ENCODE measurements at places on chromosomes 4 and X. TPM values are rescaled to one million over a fixed set of nuclear protein-coding genes. Genes with fewer than 3 reads are reported as not detected.

The HDAC8 gene
- total RNA-seq = 20.9 TPM

The NEUROG2 gene
- total RNA-seq = not detected

The NUDT9 gene
- total RNA-seq = 23.9 TPM

DNA sequence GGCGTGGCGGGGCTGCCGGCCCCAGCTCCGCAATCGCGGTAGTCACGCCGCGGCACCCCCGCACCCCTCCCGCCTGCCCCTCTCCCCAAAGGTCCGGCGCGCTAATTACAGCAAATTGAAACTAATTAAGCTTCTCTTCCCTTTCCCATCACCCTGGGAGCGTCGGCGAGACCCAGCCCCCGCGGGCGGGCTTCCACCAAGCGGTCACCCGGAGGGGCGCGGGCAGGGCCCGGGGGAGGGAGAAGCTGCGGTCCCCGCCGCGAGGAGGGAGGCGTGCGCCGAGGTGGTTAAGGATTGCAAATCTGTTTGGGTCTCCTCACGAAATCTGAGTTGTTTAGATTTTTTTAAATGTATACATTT is 13.1 kb downstream of the ARX start:
- no peak overlapping the region for H3K27ac ChIP-seq
- H3K27me3 ChIP-seq = peaks cover 21% of the 10 kb centered on the region
- no peak overlapping the region for H3K4me3 ChIP-seq
- H3K4me1 ChIP-seq = peaks cover 26% of the 10 kb centered on the region
- DNase-seq = no peak

DNA sequence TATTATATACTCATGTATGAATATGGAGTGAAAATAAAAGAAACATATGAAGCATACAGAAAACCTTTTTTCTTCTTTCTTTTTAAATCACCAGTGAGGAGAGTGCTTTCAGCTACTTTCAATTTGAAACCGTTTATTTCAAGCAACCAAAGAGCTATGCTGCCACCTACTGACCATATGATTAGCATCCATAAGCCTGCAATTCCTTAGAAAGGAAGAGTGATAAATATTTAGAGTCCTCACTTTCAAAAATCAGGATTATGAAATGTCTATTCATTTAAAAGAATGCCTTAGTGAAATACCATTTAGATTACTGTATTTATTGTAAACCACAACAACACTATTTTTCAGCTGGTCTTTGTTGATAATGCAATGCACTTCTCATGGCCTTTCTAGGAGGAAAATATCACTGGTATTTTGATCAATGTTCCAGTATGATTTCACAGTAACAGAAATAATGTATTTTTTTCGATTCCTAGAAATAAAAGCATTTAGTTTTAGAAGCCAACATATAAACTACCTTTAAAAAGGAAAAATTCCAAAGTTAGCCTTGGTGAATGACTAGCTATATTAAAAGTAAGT is 667.6 kb downstream of the PCDH18 start:
- H3K27ac ChIP-seq = peak overlapping the region; percentile 4
- H3K4me1 ChIP-seq = peaks cover 23% of the 10 kb centered on the region
- H3K4me3 ChIP-seq = no peak overlapping the region
- DNase-seq = no peak
- H3K36me3 ChIP-seq = no peaks in the 10 kb centered on the region

GRCh38 chrX:39835776-39836175 is 262.0 kb downstream of the BCOR start:
- H3K27ac ChIP-seq = no peak overlapping the region
- DNase-seq = no peak
- H3K4me3 ChIP-seq = no peak overlapping the region
- no peaks in the 10 kb centered on the region for H3K36me3 ChIP-seq
- H3K4me1 ChIP-seq = peaks cover under 1% of the 10 kb centered on the region
- H3K27me3 ChIP-seq = no peaks in the 10 kb centered on the region

- no peaks in the 10 kb centered on the region for H3K36me3 ChIP-seq
- H3K27ac ChIP-seq = peak within 1 kb of the TSS; percentile 88
- H3K4me3 ChIP-seq = peak within 1 kb of the TSS; percentile 48
- peak; percentile 96 for DNase-seq
- H3K27me3 ChIP-seq = no peaks in the 10 kb centered on the region
Observed at GRCh38 chr4:158209825-158210807, at the start of gene TMEM144. TSS of gene TMEM144 (plus strand) at chr4:158210486. CDS start at chr4:158212668, 2,182 bp downstream.

DNA sequence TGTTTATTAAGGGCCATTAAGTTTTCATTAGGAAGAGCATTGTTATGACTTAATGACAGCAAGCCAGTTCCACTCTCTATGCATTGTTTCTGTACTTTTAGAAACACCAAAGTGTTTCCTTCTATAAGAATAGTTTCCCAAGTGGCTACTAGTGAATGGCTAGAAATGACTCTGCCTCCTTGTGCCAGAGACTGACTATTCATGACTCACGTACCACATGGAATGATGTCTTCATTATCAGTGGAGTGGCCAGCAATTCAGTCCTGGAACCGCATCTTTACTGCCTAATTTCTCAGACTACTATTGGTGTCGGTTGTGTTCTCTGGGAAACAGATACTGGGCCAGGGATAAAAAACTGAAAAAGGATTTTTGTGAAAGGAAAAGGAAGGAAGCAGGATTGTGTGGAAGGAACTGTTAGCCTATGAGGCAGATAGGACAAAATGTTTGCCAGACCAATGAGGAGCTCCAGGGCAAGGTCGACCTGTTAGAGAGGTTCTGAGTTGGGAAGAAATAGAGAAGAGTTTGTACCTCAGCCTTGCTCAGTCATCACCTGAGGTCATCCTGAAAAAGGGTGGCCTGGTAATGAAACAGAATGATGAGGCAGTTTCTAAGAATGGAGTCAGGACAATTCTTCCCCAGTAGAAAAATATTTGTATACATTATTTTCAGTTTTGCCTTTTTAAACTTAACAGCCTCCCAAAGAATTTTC is 218.6 kb downstream of the SPCS3 start:
- no peak overlapping the region for H3K4me3 ChIP-seq
- no peaks in the 10 kb centered on the region for H3K27me3 ChIP-seq
- no peak overlapping the region for H3K27ac ChIP-seq
- H3K4me1 ChIP-seq = peaks cover 10% of the 10 kb centered on the region

- no peaks in the 10 kb centered on the region for H3K36me3 ChIP-seq
- H3K4me1 ChIP-seq = peaks cover 8% of the 10 kb centered on the region
Observed at GRCh38 chrX:31316340-31316991, 244.6 kb upstream of the FTHL17 start.

GRCh38 chr4:8644461-8644891 is 51.9 kb downstream of the CPZ start:
- H3K4me3 ChIP-seq = no peak overlapping the region
- H3K27ac ChIP-seq = no peak overlapping the region
- no peaks in the 10 kb centered on the region for H3K36me3 ChIP-seq
- H3K4me1 ChIP-seq = no peaks in the 10 kb centered on the region
- DNase-seq = no peak

GRCh38 chrX:154019061-154019621 is 561 bp downstream of the IRAK1 start:
- no peaks in the 10 kb centered on the region for H3K27me3 ChIP-seq
- H3K4me1 ChIP-seq = peaks cover 26% of the 10 kb centered on the region
- peak overlapping the region; percentile 60 for H3K4me3 ChIP-seq
- peaks cover 33% of the 10 kb centered on the region for H3K36me3 ChIP-seq
- peak overlapping the region; percentile 83 for H3K27ac ChIP-seq

Data from esophagus muscularis mucosa (tissue), 4 donors.